Urinary bladder (tissue), 4 donors: ENCODE measurements at places on chromosomes 6 and 20. TPM values are rescaled to one million over a fixed set of nuclear protein-coding genes. Genes with fewer than 3 reads are reported as not detected.

- peak; percentile 98 for DNase-seq
Measured at GRCh38 chr6:70413114-70413991, at the start of gene FAM135A. TSS of gene FAM135A (plus strand) at chr6:70413508. CDS start at chr6:70428343, 14,835 bp downstream.

GRCh38 chr6:8389036-8389818 is 46.1 kb downstream of the SLC35B3 start:
- DNase-seq: no peak

DNA sequence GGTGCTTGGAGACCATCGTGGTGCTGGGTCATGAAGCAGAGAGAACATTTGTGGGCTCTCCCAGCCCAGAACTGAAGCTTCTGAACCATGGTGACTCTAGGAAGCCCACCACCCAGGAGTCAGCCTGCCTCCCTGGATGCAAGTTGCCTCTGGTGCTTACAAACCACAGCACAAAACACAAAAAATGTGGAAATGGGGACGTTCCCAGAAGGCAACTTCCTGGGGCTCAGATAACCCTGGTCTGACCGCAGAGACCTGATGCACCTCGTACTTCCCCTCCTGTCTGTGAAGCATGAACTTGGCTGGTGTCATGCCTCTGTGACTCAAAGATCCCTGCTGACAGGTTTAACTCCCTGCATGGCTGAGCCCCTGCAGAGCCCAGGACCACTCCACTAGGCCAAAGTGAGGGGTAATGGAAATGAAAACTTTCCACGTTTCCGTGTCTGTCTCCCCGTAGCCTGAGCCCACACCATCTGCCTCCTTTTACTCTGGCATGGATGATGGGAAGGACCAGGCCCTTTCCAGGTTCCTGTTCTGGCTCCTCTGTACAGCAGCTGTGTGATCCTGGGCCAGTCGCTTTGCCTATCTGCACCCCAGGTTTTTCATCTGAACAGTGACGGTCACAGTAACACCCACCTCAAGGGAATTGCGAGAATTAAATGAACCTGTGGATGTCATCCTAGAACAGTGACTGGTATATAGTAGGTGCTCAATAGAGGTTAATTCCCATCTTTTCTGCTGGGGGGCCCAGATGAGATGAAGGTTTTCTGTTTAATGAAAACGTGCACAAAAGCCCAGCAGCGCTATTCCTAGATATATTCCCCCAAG is 57.7 kb downstream of the PPP1R16B start:
- DNase-seq: no peak

DNA sequence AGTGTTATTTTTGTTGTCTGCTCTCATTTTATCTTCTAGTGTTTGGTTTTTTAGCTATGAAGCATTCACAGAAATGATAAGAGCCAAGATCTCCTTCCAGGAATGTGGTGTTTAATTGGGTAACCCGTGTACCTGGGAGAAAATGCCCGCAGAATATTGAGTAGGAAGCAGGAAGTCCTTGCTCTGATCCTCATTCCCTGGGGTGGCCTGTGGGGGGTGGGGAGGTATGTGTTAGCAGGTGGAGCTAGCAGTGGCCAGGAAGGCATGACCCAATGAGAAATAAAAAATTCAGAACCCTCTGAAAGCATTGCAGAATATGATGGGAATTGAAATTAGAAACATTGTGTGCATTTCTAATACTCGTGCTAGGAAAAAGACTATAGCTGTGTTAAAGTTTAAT is 100.8 kb downstream of the DTD1 start:
- no peak for DNase-seq

- no peak for DNase-seq
Measured at GRCh38 chr6:145863366-145863765, 48.8 kb upstream of the FBXO30 start.

DNA sequence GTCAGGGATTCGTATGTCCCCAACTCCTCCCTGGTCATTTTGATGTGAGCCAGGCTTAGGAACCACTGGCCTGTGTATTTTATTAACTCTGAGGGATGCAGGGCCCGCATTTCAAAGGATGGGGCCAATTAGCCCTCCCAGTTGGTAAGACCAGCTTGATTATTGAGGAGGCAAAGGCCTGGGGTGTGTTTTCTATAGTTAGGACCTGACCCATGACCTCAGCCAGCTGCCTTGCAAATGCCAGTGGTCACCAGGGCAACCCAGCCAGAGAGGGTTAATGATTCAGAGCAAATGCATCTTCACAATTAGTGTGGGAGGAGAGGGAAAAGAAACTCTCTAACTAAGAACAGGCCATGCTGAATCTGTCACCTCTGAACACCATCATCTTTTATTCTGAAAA is 835.4 kb downstream of the MAFB start:
- DNase-seq: no peak

Gene OPRL1
- 1.1 TPM for total RNA-seq
